ENCODE measurements at places on chromosomes 2 and 18.

DNA sequence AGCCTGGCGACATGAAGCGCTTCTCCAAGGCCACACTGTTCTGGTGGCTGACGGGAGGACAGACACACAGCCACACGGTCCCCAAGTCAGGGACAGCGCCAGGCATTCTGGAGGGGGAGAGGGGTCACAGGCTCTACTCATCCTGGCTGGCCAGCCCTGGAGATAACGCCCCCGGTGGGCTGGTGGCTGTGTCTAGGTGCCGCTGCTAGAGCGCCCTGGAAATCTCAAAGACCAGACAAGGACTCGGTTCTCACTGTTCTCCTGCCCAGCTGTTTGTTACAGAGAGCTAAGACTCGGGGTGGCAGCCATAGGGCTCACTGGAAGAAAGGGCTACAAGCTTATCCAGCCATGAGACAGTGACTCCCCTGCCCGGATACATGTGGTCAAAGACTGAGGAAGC lies 72.0 kb downstream of the KCNF1 start:
- DNase-seq, result no peak

DNA sequence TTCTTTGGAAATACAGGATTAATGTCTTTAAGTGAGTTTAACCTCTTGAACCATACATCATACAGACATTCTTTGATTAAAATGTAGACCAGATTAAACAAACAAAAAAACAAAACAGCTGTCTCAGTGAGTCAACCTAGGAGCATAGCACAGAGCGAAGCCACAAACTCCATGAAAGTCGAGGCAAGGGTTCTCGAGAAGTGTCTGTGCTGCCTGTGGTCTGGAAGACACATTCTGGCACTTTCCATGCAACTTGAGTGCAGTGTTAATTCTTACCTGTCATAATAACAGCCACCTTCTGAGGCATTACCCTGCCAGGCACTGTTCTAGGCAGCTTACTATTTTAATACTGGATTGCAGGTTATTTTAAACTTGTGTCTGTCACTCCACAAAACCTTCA lies 435.5 kb upstream of the MMADHC start:
- peak; percentile 26 for DNase-seq

- DNase-seq, result no peak
Measured at GRCh38 chr2:225735844-225736243, 336.3 kb downstream of the NYAP2 start.

DNA sequence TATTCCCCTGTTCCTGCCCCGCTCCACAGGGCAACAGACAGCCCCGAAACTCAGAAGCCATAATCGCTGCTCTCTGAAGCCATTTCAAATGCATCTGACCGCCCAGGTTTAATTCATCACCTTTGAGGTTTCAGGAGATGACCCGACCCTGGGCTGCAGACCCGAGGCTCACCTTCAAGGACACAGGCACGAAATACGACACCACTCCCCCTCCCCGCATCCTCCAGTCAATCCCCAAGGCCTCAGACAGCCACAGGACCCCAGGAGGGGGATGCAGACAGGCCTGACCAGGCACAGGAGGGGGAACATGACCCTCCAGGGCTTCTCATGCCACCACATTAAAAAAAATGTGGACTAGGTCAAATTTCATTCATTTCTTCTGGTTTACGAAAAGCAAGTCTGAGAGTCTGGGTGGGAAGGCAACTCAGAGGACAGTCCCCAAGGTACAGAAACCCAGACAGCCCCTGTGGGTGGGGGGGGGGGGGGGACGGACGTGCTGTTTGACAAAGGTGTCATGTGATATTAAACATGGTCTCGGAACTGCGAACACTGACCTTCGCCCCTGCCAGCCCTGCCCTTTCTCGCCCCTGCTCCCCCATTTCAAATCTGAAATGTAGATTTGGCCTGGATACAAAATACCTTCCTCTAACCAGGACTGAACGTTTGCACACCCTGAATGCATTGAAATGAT lies 142.9 kb downstream of the BCL11A start:
- no peak for DNase-seq

DNA sequence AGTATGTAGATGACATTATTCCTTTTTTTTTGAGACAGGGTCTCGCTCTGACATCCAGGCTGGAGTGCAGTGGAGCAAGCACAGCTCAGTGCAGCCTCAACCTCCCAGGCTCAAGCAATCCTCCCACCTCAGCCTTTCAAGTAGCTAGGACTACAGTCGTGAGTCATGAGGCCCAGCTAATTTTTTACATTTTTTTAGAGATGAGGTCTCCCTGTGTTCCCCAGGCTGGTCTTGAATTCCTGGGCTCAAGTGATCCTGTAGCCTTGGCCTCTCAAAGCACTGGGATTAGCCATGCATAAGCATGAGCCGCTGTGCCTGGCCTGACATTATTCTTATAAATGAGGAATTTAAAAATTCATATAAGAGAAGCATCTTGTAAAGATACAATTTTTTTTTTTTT lies 86.9 kb downstream of the FAM117B start:
- no peak for DNase-seq

- no peak for DNase-seq
Measured at GRCh38 chr18:47628240-47628781, 302.1 kb downstream of the SMAD2 start.

- no peak for DNase-seq
Measured at GRCh38 chr2:167759531-167759930, 487.9 kb downstream of the STK39 start.

DNA sequence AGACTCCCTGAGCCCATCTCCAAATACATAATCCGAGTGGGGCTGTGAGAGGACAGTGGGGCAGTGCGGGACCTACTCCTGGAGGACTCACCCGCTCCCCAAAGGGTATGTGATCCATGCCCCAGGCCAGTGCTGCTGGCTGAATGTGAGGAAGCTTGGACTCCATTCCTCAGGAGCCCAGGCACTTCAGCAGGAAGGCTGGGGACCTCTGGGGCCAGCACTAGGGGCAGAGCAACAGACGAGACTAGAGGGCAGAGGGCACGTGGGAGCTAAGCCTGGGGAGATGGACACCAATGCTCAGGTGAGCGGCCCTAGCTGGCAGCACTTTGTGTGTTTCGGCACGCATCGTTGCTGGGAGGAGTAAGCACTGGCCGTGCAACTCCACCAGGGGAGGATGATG lies 84.9 kb downstream of the MALT1 start:
- DNase-seq, result no peak

DNA sequence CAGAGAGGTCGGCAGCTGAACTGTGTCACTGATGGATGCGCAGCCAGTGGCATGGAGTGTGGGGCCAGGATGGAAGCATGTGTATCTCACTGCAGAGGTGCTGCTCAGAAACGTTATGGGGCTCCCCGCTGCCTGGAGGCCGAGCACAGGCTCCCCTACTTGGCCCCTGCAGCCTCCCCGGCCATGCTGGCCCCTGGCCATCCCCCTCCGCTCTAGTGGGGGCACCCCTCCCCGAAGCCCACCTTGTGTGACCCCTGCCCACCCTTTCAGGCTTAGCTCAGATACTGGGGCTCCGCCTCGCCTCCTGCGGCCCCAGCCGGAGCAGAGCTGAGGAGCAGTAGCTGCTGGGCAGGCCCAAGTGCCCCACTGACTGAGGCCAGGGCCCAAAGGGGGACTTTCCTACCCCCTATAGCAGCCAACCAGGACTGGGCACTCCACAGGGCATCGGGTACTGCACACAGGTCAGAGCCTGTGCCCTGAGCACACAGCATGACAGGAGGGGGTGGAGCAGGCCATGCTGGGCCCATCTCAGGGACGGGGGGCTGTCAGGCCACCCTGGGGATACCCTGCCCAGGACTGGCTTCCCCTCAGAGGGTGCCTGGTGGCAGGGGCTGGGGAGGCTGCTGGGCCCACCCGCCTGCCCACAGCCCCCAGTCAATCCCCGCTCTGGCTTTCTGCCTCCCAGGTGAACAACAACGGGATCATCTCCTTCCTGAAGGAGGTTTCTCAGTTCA lies 31.3 kb downstream of the SNED1 start:
- no peak for DNase-seq

DNA sequence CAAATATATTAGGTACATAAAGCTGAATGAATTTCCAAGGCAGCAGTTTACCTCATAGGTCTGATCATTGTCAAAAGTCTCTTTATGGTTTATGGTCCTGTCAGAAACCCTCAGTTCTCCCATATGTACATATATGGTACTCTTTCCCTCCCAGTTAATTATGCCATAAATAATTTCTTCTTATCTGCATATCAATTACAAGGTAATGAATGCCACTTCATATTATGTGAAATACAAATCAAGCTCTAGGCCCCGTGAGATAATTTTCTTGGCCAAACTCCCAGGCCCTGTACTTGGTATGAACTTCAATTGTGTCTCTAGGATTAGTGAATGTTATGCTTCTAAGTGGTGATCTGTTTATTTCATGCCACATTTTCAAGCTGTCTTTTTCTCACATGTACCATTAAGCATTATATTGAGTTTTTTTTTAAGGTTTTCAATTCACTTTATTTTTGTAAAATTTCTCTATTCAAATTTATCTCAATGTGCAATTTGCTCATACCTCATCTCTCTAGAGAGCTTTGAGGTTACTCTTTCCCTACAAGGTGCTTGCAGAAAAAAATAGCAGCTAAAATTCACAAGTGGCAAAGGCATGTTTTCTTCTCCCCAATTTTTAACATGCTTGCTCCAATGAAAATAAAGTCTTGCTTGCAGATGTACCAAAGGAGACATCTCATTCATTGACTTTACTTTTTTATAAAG lies 430.6 kb upstream of the VRK2 start:
- DNase-seq, result no peak

- no peak for DNase-seq
Measured at GRCh38 chr2:219087361-219087760, 26.6 kb upstream of the IHH start.

GRCh38 chr2:232319067-232319802 lies 59.3 kb upstream of the ALPP start:
- no peak for DNase-seq

DNA sequence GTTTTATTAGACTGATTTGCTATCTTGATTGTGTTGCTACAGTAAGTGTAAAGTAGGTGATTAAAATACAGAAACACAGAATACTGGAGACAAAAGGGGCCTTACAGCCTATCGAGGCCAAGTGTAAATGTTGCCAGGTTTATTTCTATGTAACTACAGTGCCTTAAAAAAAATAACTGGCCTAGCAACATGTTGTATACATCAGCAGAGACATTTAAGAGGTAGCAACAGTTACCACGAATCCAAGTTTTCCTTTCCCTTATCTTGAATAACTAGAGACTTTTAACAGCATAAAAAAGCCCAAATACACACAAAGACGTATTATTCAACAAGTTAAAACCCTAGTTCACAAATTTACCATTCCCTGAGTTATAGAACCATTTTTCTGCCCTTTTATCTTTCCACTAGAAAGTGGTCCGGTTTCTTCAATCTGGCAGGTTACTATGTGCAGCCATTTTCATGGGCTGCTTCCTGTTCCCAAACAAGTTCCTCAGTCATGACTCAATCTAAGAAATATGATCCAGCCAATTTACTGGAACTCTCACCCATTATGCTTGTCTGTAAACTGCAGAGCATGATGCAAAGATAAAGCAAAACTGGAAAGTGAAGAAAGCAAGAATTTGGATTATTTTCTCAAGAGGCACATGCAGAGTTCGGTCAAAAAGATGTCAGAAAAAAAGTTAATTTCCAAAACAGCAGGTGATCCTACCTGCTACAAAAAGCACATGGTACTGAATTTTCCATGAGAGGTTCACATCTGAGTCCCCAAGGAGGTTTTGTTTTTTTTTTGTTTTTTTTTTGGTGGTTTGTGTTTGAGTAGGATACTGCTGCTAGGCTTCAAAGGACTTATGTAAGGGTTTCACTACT lies 22.2 kb downstream of the NFE2L2 start:
- no peak for DNase-seq

GRCh38 chr2:70399046-70399445 lies 97.2 kb upstream of the FAM136A start:
- DNase-seq, result no peak

- DNase-seq, result no peak
Measured at GRCh38 chr2:217597681-217598080, 405.1 kb downstream of the TNS1 start.

- no peak for DNase-seq
Measured at GRCh38 chr2:144434425-144435222, 85.3 kb downstream of the ZEB2 start.

DNA sequence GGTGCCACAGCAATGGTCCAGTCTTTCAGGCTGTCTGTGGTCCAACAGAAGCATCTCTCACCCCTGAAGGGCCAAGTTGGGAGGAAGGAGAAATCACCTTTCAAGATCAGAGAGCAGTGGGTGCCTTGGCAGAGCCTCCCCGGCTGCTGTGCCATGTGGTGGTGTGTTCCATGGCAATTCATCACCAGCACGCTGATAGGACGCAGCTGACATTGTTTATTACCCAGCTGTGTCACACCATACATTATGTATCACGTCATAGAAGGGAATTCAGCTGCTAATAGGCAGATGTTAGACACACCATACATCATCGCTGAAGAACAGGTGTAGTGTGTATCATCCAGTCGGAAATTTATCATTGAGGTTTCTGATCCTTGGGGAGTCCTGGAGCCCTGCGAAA lies 29.6 kb upstream of the RPL31 start:
- DNase-seq, result no peak

GRCh38 chr2:47569658-47570475 lies 166.9 kb downstream of the MSH2 start:
- peak; percentile 41 for DNase-seq

DNA sequence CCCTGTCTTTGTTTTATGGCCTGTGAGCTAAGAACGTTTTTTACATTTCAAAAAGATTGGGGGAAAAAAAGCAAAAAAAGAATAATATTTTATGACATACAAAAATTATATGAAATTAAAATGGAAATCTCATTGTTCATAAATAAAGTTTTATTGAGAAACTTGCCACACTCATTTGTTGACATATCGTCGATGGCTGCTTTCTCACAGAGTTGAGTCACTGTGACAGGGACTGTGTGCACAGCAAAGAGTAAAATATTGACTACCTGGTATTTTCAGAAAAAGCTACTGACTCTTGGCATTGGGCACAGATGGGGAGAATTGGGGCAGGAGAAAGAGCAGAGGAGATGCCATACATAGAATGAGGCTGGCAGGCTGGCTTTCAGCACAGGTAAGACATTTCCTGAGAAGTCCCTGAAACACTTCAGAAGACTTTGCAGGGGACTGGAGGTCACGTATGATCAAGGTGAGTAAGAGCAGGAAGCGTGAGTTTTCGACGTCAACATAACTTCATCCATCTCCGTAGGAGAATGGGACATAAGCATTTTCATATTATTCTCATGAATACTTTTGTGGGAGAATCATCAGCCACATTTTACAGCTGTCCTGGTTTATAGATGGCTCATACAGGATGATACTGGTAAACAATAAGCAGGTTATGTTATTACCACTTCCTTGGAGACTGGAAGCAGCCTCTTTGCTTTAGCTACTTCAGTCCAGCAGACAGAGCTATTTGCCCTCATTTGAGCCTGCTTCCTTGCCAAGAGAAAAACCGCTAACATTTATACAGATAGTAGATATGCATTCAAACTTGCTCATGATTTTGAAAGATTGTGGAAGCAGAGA lies 32.5 kb upstream of the PUM2 start:
- no peak for DNase-seq

Measured in activated naive CD8-positive, alpha-beta T cell treated with anti-CD3 and anti-CD28 coated beads, Interleukin-2, amount 10 ng/mL, durations not matched to agents 7 days and 5 days (primary cell).